ENCODE measurements at places on chromosomes 5 and 9. TPM values are rescaled to one million over a fixed set of nuclear protein-coding genes. Genes with fewer than 3 reads are reported as not detected.

Gene PDGFRB
- 8.6 TPM for total RNA-seq

DNA sequence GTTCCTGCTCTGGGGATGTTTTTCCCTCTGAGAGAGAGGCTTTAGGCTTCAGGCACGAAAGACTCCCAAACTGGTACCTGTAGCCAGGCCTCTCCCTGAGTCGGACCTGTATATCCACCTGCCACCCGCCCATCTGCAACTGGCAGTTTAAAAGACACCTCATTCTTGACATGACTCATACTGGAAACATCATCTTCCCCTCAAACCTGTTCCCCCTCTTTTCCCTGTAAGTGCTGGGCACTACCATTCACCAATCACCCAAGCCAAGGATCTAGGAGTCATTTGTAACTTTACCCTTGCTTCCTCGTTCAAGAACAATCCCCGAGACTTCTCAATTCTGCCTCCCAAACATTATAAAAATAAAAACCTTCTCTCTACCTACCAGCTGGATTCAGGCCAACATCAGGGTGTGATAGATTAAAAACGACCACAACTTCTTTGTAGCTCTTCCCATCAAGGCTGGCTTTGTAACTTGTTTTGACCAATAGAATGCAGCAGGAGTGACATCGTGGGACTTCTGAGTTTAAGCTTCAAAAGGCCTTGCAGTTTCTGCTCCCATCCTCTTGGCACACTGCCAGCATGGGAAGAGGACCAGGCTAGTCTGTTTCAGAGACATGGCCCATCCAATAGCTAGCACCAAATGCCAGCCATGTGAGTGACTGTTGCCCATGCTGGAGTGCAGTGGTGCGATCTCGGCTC, 1.8 kb upstream of the WDR31 start:
- DNase-seq = no peak

Gene ELAVL2
- 0.24 TPM for total RNA-seq

- DNase-seq = no peak
Measured at GRCh38 chr5:34991486-34992238, 56.1 kb downstream of the AGXT2 start.

Gene CCL28
- total RNA-seq = 116 TPM

DNA sequence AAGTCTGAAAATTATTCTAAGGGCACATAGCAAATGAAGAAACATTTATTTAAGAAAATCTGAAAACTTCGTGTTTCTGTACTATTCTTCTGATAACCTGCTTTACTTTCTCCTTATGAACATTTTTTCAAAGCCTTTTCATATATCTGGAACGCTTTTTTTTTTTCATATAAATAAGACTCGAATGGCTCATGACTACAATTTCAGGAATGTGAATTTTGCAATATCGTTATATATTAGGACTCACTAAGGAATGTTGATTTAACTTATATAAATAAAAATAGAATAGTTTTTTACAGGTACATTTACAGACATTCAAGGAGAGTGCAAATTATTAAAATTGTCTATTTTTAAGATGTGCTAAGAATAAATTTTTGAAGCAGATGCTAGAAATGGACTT, 42.9 kb downstream of the GPBP1 start:
- DNase-seq = no peak

DNA sequence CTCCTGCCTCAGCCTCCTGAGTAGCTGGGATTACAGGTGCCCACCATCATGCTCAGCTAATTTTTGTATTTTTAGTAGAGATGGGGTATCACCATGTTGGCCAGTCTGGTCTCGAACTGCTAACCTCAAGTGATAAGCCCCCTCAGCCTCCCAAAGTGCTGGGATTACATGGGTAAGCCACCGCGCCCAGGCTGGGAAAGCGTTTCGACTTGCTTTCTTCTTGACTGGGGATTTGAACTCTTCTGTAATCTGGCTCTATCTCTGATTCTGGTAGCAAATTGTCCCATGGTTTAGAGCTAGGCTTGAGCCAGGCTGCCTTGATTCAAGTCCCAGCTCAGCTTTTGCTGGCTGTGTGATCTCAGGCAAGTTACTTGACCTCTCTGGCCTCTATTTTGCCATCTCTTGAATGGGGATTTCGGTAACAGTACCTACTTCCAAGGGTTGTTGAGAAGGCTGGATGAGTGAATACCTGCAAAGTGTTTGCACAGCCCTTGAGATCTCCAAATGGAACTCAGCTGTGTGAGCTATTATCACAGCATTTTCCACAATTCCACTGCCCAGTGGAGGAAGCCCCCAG, 20.5 kb upstream of the MVB12B start:
- DNase-seq = no peak

- no peak for DNase-seq
Measured at GRCh38 chr5:175842951-175843793, 28.2 kb upstream of the CPLX2 start.

Gene SH2D3C
- 3.5 TPM for total RNA-seq

DNA sequence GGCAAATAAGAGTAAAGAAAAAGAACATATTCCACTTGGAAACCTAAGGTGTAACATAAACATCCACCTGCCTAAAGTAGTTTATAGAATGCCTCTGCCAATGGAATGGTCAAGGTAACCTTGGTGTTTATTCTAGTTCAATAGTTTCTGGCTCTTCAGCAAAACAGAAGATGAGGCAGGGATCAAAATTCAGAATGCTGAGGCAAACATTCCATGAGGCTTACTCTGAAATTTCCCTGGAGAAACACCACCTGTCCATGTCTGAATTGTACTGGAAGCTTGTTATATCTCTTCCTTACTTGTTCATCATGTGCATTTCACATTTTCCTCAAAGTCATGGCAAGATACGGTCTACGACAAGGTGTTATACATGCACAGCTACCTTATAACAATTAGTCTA, 1862.4 kb upstream of the ACO1 start:
- no peak for DNase-seq

DNA sequence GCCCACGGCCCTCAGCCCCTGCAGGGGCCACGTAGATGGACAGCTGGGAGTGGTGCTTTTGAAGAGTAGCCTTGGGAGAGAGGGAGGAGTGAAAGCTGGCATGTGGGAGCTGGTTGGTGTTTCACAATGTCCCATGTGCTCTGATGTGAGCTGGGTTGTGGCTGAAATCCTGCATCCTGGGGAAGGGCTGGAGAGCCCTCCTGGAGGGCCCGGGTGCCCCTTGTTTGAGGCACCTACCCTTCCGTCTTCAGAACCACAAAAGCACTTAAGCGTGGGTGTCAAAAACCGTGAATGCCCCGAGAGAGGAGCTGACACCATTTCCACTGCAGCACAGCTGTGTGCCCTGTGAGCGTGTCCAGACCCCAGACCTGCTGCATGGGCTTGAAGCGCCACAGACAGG, 199.1 kb upstream of the ZNF618 start:
- DNase-seq = no peak

- peak; percentile 26 for DNase-seq
Measured at GRCh38 chr9:110874963-110875674, 163.2 kb downstream of the LPAR1 start.

GRCh38 chr5:54590824-54591223, 73.3 kb downstream of the SNX18 start:
- DNase-seq = no peak

Data from colonic mucosa (tissue), 4 donors.